CD4-positive, alpha-beta T cell (primary cell): ENCODE measurements at places on chromosomes 2 and 18.
A peak's percentile ranks its signal among the peaks of the same experiment; 100 is the strongest.

DNA sequence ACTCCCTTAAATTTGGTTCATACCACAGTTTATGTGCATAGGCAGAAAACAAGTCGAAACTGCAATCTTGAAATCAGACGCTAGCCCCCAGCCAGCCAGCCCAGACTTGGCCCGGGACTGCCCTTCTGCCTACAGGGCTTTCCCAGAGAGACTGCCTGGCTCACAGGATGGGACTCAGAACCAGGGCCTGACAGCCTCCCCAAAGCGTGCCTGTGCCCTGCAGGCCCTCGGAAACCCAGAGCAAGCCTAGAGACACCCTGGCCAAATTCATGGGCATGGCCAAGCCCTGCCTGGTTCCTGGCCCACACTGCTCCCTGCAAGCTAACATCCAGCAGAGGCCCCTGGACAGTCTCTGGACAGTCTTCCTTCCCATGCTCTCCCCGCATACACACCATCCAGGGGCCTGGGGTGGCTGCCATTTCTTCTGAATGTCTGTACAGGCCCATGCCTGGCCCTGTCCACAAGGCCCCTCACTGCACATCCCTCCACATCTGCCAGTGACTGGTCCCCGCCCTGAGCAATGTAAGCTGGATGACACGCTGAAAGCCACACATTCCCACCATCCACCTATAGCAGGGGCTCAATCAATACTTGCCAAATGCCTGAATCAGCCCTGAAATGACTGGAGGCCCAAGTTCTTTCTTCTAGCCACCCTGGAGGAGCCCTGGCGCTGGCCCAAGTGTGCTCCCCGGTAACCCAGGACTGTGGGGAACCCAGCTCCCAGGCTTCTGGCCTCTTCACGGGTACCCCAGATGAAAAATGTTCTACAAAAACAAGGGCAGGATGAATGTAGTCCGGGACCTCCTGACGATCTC, 73.1 kb downstream of the HDAC4 start:
- DNase-seq = no peak
- no peaks in the 10 kb centered on the region for H3K27me3 ChIP-seq
- peaks cover 70% of the 10 kb centered on the region for H3K4me1 ChIP-seq

DNA sequence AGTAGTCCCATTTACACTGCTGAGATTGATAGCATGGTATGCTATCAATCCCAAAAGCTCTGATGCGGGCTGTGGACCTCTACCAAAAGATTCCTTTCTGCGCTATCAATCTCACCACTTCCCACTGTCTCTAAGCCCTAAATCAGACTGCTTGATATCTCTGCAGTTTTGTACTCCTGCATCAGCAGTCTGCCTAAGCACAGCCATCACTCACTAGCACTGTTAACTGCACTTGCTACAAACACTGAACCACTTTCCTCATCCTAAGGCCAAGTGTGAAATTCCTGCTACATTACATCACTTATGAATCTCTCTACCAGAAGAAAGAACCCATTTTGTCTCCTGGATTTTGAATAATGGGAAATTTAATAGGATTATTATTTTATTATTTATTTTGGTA, 237.0 kb downstream of the HNMT start:
- H3K4me3 ChIP-seq = no peak overlapping the region
- no peak for DNase-seq
- no peak overlapping the region for H3K27ac ChIP-seq
- no peaks in the 10 kb centered on the region for H3K4me1 ChIP-seq
- no peaks in the 10 kb centered on the region for H3K27me3 ChIP-seq
- H3K36me3 ChIP-seq = no peaks in the 10 kb centered on the region

DNA sequence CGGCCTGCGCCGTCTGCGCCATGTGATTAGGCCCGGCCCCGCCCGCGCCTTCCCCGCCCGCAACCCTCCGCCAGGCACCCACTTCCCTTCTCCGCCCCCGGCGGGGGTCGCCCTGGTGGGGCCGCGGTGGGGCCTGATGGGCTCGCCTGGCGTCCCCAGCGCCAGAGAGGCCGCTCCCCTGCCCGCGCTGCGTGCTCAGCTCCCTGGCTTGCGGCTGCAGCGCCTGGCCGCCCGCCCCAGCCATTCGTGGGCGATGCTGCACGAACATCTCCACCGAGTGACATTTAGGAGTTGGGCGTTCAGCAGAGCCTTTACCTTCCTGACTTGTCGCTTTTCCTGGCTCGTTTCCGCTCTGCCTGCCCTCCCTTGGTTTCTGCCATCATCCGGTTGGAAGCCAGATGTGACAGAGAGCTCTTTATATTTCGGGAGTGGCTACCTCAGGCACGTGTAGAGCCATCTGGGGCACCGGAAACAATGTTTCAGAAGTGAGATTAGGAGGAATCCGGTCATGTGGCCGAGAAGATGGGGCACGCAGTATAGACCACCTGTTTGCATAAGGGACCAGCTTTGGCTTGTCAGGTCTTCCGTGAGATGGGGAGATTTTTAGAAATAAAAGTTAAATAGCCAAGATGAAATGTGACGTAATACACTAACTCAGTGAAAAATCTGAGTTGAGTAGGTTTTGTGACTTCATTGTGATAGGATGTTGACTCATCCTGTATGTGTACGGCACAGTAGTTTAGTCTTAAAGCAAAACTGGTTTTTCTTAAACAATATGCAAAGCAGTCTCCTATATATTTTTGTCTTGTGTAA, 1.2 kb downstream of the GLS start:
- H3K4me1 ChIP-seq = peaks cover 34% of the 10 kb centered on the region
- H3K27ac ChIP-seq = peak overlapping the region; percentile 82
- peaks cover 4% of the 10 kb centered on the region for H3K36me3 ChIP-seq
- peak; percentile 59 for DNase-seq
- H3K4me3 ChIP-seq = peak overlapping the region; percentile 73

DNA sequence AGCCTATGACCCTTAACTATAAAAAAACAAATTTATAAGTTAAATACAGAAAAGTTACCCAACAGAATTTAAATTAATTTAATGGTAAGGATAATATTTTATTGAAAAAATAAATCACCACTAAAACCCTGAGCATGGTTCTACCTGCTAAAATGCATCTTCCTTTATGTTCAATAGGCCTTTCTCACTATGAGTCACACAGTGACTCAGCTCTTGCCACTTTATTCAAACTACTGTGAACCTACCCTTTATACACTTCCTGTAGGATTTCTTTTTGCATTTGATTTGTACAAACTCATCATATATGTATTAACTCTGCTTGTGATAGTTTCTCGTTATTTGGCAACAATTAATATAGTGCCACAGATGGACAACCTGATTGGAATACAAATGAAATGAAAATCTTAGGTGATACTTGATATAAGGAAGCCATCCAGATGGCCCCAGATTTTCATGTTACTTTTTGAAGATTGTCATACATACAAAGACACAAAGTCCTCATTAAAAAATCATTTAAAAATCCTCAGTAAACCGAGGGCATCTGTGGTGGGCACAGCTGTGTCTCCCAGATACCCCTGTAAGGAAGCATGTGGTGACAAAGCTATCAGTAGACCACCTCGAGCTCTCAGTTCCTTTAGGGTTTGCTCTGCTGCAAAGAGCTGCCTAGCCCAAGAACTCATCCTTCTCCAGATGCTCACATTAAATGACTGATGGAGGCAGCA, 55.2 kb upstream of the COBLL1 start:
- no peak overlapping the region for H3K4me3 ChIP-seq
- no peaks in the 10 kb centered on the region for H3K27me3 ChIP-seq
- no peaks in the 10 kb centered on the region for H3K36me3 ChIP-seq
- no peak for DNase-seq
- no peaks in the 10 kb centered on the region for H3K4me1 ChIP-seq
- no peak overlapping the region for H3K27ac ChIP-seq
